ENCODE measurements at places on chromosomes 3 and 15.

GRCh38 chr3:174403831-174404230 is 455.3 kb upstream of the NAALADL2 start:
- DNase-seq: no peak

DNA sequence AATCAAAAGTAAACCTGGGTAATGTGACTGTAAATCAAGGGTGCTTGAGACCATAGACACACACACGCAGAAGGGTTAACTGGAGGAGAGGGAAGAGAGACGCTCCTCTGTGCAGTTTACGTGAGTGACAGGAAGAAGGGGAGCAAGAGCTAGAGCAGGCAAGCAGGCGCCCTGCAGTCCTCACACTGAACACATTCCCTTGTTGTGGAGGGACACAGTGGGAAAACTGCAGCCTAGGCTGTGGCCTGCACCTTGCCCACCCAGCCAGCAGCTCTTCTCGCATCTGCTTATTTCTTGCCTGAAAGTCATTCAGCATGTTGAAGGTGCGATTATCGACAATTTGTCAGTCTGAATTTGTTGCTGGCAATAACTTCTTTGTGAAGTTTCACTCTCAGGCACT is 24.2 kb downstream of the SOX2 start:
- no peak for DNase-seq

DNA sequence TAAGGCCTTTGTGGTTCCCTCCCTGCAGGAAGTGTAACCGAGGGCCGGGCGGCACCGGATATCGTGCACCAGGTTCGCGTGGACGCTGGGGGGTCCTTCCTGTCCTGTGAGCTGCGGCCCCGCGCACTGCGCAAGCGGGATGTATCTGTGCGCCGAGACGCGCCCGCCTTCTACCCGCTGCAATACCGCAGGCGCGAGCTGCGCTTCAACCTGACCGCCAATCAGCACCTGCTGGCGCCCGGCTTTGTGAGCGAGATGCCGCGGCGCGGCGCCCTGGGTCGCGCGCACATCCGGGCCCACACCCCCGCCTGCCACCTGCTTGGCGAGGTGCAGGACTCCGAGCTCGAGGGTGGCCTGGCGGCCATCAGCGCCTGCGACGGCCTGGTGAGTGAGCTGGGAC is 35.9 kb downstream of the SAXO2 start:
- DNase-seq: no peak

- DNase-seq: no peak
Observed at GRCh38 chr3:135987661-135988060, 22.1 kb downstream of the PPP2R3A start.

GRCh38 chr3:54079314-54079713 is 43.0 kb upstream of the CACNA2D3 start:
- DNase-seq: no peak

- DNase-seq: no peak
Observed at GRCh38 chr3:135917927-135918597, 47.5 kb upstream of the PPP2R3A start.

DNA sequence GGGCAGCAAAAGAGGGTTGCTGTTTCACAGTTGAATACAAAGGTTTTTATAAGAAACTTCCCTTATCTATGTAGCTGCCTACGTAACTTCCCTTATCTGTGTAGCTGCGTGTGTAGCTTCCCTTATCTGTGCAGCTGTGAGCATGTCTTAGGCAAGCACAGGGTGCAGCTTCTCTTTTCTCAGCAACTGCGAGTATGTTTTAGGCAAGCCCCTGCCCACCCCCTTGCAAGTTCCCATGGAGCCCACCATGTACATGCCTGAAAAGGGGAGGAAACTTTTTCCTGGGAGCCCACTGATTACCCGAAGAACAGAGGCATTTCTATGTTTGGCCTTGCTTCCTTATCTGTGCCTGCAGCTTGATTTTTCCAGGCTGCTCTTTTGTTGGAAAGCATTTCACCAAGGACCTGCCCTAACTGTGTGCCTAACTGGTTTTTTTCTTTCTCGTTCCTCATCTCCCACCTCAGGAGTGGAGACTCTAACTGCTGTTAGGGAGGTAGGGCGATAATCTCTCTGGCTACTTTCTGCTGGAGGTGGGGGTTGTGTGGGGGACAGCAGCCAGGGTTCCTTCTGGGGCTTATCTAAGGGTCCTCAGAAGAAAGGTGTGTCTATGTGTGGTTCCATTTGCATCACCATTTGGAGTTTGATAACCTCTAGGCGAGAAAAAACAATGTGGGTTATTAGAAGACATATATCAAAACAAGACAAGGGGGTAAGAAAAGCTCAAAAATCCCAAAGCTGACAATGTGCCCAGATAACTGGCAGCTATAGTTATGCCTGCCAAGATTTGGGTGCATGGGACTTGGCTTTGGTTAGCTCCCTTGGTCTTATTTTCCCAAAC is 26.0 kb downstream of the SORD start:
- DNase-seq: no peak

DNA sequence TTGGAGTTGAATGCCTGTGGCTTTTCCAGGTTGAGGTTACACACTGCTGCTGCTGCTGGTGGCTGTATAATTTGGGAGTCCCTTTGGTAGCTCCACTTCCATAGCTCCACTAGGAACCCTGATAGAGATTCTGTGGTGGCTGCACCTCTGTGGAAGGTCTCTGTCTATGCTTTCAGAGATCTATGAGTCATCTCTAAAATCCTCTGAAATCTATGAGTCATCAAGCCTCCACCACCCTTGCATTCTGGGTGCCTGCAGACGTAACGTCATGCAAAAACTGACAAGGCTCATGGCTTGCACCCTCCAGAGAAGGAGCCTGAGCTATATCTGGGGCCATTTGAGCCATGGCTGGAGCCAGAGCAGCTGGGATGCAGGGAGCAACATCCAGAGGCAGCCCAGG is 1037.0 kb upstream of the CFAP20DC start:
- no peak for DNase-seq

GRCh38 chr15:99238849-99239248 is 10.5 kb downstream of the TTC23 start:
- no peak for DNase-seq

- DNase-seq: no peak
Observed at GRCh38 chr3:59553076-59553475, 503.3 kb upstream of the CFAP20DC start.

All from SW 1271 (cell line).